ENCODE measurements at places on chromosomes 7 and 10.

GRCh38 chr10:35453855-35454532 lies 117.7 kb downstream of the CCNY start:
- no peak for DNase-seq

- no peak for DNase-seq
These were observed 56.8 kb downstream of the PAX2 start for GRCh38 chr10:100802196-100802595.

- DNase-seq: no peak
These were observed 178.4 kb downstream of the SH3PXD2A start for GRCh38 chr10:103676851-103677417.

DNA sequence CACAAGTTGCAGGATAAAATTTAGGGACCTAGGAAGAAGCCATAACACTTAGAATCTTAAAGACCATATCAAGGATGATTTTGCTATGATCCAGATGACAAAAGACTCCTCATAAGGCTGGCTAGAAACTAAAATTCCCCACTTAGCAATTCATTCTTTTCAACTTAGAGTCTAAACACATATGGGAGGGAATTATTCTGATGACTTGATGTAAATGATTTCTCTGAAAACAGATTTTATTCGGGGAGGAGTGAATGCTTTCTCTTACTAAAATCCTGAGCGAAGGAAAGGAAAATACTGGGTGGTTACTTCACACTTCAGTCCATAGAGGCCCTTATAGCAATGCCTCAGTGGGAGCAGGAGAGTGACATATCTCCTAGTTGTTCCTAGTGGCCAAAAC lies 138.7 kb upstream of the SORCS1 start:
- DNase-seq: no peak

- DNase-seq: no peak
These were observed 7.4 kb upstream of the VSIR start for GRCh38 chr10:71780719-71781118.

DNA sequence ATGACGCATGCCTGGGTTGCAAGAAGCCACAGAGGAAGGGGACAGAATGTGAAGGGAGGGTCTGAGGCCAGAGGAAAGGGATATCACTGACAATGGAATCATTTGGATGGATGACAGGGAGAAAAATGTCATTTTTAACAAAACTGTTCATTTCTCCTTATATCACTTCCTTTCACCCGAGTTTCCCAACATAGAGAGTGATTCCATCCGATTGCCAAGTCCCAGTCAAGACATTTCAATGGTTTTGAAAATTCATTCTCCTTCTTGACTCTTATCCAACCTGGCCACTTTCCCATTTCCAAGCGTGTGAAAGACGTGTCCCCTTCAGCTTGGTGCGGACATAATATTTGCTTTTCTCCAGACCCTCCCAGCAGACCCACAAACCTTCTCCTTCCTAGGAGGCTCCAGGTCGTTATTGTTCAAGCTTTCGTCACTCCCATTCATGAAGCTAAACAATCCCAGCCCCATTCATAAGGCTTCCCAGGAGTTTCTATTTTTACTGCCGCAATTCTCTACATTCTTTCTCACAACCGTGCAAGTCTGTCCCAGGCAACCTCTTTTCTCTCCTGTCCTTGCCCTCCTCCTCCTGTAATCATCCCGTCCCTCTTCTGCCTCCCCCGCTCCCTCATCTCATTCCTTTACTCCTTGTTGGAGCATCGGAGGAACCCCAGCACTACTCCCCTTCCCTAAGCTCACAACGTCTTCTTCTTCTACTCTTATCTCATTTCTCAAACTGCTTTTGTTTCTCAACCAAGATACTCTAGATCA lies 301.3 kb upstream of the KLF6 start:
- DNase-seq: no peak

DNA sequence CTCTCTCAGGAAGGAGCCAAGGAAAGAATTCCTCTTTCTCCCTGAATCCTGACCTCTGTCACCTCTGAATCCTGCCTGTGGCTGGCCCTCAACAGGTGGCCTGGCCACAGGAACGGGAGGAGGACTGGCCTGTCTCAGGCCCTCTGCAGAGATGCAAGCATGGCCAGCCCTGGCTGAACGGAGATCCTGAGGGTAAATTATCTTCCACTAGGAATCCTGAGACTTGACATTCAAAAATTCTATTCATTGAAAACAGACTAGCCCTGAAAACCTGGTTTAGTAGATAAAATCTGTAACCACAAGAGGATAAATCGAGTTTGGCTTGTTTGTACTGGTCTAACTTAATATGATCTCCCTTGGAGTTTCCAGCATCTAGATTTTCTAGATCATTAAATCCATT lies 579.3 kb downstream of the LRMDA start:
- no peak for DNase-seq

- DNase-seq: no peak
These were observed 545.1 kb downstream of the SH2D4B start for GRCh38 chr10:81082621-81083376.

GRCh38 chr10:78523453-78523852 lies 489.8 kb downstream of the RPS24 start:
- no peak for DNase-seq

DNA sequence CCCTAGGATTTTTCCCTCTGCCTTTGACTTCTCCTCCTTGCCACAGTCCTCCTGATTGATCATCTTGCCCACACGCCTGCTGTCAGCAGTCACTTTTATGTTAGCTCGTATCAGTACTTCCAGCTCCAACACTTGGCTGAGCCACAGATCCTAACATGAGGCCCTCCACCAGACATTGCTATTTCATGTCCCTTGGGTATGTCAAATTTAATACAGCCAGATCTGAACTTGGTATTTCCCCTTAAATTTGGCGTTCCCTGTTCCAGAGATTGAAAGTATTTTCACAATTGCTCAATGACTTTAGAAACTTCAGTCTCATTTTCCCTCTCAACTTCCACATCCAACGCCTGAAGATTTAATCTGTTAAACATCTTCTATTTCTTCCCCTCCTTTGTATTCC lies 140.4 kb downstream of the RNLS start:
- DNase-seq: no peak

- no peak for DNase-seq
These were observed 754 bp upstream of the PHYHIPL start for GRCh38 chr10:59175538-59176240.

GRCh38 chr7:41911792-41912191 lies 208.9 kb upstream of the INHBA start:
- no peak for DNase-seq

GRCh38 chr7:16661924-16662323 lies 15.9 kb downstream of the BZW2 start:
- no peak for DNase-seq

DNA sequence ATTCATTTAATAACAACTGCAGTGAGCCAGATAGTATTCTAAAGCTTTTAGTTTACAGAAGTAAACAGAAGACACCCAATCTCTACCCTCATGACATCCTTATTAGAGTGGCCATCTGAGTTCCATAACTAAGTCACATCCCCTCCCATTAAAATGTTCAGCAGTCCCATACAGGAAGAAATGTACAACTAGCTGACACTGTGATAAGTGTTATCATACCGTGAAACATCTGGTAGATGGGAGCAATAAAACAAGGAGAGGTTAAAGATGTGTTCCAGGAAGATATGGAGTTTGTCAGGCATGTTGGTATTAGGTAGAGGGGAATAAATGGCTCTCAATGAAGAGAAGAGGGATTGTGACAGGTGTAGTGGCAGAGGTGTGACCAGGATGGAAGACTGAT lies 60.5 kb upstream of the CAV2 start:
- DNase-seq: no peak

DNA sequence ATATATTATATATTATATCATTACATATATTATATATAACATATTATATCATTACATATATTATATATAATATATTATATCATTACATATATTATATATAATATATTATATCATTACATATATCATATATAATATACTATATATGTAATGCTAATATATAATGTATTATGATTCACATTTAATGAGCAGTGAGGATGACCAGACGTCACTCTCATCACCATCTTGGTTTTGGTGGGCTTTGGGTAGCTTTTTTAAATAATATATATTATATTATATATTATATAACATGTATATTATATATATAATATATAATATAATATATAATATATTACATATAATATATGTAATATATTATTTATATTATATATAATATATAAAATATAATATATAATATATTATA lies 1189.4 kb upstream of the AUTS2 start:
- DNase-seq: no peak

DNA sequence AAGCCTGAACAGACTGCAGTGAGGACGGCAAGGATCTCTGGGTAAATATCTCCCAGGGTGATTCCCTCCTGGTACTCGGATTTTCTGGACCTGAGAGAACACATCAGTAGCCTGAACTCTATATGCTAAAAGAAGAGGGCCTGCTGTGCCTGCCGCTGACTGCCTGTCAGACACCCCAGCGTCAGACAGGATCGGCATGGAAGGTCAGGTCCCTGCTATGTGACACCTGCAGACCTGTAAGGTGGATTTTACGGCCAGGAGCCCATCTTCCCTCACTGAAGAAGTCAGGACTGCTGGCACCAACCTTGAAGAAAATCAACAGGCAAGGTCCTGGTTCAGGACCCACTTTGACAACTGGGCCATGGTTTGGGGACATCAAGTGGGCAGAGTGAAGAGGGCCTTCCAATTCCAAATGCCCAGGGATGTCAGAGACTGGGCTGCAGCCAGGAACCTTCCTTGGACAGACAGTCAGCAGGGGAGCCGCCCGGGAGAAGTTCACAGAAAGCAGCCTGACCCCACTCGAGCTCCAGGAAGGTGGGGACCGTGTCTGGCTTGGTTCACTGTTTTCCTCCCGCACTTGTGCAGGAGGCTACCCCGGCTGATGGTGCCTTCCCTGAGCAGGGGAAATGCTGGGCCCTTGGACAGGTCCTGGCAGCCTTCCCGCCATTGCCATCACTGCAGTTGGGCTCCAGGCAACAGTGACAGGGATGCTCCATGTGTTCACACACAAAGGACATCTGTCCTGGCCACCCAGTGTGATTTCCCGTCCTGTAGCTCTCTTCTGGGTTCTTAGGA lies 91.8 kb upstream of the LANCL2 start:
- DNase-seq: no peak

DNA sequence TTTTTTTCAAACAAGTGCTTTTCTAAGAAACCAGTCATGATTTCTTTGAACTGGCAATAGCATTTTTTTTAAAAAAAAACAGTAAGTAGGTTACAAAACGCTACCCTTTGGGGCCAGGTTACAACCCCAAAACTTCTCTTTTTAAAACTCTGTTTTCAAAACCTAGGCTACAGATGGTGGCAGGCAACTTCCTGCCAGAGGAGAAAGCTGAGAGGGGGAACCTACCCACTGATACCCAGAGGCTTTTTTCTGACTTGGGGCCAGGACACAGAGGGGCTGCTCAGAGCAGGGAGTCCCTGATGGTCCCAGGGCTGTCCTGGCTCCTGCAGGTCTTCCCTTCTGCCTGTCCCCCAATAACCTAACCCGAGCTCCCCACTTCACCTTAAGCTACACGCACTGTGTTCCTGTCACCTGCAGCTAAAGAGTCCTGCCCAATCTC lies 6.9 kb downstream of the STN1 start:
- no peak for DNase-seq

DNA sequence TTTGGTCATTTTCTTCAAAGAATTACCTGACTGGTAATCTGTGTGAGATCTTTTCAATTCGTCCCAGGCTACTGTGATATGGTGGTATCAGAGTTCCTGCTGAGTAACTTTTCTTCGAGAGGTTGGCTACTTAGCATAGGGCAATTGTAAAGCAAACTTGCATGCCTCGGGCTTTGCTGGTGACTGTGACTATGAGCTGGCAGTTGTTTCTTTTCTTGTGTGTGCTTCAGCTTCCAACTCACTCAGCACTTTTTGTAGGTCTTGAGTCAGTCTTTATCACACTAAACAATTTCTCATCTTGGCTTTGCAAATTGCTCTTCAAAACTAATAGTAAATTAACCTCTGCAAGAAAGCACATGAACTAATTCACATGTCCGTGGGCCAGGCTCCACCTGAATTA lies 44.3 kb downstream of the PRR15 start:
- DNase-seq: no peak

- no peak for DNase-seq
These were observed 84.8 kb downstream of the PRKAG2 start for GRCh38 chr7:151792086-151792485.
